Memory B cell (primary cell): ENCODE measurements at places on chromosomes 5 and 9.

DNA sequence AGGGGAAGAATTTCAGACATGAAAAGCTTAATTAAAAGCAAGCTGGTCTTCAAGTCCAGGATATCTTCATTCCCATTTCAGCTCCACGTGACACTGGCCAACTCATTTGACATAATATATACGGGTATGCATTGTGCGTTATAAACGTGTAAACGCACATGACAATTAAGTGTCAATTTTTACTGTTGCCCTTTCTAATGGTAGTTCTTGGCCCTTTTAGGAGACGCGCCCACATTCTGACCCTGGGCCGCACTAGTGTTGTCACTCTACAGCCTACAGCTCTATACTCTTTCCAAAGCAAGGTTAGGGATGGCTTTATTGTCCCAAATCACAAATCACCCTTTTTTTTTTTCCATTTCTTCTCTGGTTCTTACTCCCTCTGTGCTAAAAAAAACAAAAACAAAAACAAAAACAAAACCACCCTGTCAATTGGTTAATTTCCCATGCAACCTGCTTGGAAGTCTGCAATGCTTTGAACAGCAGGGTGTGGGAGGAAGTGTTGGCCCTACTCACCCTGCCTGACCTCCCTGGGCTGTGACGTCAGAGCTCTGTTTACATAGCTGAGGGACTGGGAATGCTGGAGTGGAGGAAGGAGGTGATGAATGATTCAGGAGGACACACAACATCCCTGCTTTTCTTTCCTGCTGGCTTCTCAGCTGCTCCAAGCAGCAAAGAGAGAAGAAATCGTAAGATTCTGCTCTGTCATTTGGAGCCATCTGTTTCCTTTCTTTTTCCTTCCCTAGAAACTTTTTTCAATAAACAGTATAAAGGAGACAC is 19.3 kb downstream of the RFK start:
- no peaks in the 10 kb centered on the region for H3K4me1 ChIP-seq
- H3K36me3 ChIP-seq, result peaks cover 4% of the 10 kb centered on the region
- H3K27me3 ChIP-seq, result no peaks in the 10 kb centered on the region
- H3K27ac ChIP-seq, result no peak overlapping the region

DNA sequence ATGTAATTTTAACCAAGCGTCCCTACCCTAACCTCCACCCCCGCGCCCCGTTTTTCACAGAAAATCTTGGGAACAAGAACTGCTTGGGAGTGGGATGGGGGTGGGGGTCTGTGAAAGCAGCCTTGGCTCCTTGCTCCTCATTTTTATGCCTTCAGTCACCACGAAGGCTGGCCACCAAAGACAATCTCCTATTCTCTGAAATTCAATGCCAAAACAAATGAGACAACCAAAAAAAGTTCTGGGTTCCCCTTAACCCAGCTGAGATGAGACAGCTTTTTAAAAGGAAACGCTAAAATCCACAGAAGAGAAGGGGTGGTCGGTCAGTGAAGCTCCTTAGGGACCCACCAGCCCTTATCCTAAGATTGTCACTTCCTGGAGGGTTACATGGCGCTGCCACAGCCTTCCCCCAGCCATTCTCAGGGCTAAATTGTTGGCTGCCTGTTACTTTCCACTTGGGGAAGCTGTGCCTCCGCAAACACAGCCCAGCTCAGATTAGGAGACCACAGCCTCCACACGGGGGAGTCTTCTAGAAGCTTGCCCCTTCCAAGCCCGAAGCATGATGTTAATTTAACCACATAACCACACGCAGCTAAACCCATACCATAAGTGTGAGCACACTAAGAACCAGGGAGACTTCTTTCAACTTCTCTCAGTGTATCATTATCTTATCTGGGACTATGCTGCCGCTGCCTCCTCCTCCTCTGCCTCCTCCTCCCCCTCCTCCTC is 136.3 kb downstream of the FOXD1 start:
- no peak overlapping the region for H3K4me3 ChIP-seq
- H3K36me3 ChIP-seq, result peaks cover 3% of the 10 kb centered on the region
- H3K4me1 ChIP-seq, result peaks cover 5% of the 10 kb centered on the region
- no peak for DNase-seq
- no peak overlapping the region for H3K27ac ChIP-seq

DNA sequence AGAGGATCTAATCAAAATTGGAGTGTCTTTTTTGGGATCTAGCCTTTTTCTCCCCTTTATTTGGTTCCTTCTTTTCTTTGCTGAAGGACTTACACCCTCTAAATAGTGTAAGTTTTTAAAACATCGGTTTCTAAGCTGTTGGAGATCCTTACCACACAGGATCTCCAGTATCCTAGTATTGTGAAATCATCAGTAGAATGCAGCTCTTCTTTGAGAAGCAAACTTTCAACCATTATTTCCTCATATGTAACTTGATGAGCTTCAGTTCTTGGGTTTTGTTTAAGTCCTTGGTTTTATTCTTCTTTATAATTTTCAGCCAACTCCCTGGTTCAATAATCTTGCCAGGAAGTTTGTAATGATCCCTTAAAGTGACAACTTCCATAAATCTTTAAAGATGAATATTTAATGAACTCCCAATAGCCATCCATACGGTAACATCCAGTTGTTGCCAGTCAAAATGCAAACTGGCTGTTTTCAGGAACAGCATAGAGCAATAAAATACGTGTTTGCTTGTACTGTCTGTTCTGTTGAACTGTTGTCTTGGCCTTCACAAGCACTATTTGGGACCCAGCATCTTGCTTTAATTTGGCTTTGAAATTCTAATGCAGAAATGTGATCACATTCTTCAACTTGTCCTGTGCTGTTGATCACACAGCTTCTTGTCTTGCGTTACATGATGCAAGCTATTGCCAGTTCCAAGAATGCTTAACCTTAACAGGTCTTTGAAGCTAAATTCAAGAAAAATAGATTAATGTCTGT is 34.8 kb upstream of the TTC23L start:
- no peak for DNase-seq
- H3K4me3 ChIP-seq, result no peak overlapping the region
- no peak overlapping the region for H3K27ac ChIP-seq

DNA sequence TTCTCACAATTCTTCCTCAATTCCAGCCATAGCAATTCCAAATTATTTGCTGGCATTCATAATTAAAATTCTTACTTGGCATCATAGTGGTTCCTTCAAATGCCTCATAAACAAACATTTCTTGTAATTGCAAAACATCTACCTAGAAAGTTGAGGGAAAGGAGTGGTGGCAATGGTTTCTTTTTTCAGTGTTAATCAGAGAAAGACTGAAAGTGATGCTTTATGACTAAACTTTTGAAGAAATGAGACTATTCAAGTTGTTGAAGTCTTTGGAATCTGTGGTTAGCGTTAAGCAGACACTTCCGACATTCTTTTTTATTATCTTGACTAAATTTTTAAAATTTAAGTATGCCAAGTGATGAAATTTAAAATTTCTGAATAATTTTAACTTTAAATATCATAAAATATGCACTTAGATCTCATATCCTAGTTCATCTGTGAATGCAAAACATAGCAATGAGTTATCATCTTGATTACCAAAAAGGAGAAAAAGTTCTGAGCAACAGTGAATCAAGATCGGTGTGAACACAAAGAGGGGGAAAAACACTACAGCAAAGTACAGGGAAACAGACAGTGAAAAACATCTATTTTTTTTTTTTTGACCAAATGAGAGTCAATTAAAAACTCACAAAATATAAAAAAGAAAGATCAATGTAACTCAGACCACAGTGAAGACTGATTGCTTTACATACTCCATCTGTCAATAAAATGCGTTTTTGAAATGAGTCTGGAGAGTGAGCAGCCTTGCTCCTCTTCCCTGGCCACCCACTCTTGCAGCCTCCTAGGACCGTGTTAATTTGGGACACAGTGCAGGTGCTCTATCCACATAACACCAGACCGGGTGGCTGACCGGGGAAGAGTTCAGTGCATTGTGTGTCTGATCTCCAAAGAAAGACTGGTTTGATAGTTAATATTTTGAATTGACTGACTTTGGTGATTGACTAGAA is 20.6 kb upstream of the IL7R start:
- no peaks in the 10 kb centered on the region for H3K27me3 ChIP-seq
- H3K27ac ChIP-seq, result no peak overlapping the region
- no peak overlapping the region for H3K4me3 ChIP-seq
- DNase-seq, result no peak
- no peaks in the 10 kb centered on the region for H3K36me3 ChIP-seq

GRCh38 chr5:150560401-150561191 is 52.7 kb downstream of the NDST1 start:
- no peak overlapping the region for H3K4me3 ChIP-seq
- peak; percentile 92 for DNase-seq
- H3K4me1 ChIP-seq, result no peaks in the 10 kb centered on the region
- H3K27me3 ChIP-seq, result peaks cover 2% of the 10 kb centered on the region

- H3K4me1 ChIP-seq, result no peaks in the 10 kb centered on the region
- no peak overlapping the region for H3K27ac ChIP-seq
- DNase-seq, result no peak
- no peaks in the 10 kb centered on the region for H3K27me3 ChIP-seq
- peaks cover 22% of the 10 kb centered on the region for H3K36me3 ChIP-seq
These were observed 44.9 kb upstream of the MTMR12 start for GRCh38 chr5:32357658-32358057.

GRCh38 chr5:171614971-171615653 is 170.5 kb upstream of the SMIM23 start:
- H3K4me3 ChIP-seq, result no peak overlapping the region
- no peaks in the 10 kb centered on the region for H3K4me1 ChIP-seq
- H3K27ac ChIP-seq, result no peak overlapping the region
- no peak for DNase-seq
- H3K36me3 ChIP-seq, result no peaks in the 10 kb centered on the region
- peaks cover 6% of the 10 kb centered on the region for H3K27me3 ChIP-seq
